ENCODE measurements at places on chromosomes 1 and 21.

DNA sequence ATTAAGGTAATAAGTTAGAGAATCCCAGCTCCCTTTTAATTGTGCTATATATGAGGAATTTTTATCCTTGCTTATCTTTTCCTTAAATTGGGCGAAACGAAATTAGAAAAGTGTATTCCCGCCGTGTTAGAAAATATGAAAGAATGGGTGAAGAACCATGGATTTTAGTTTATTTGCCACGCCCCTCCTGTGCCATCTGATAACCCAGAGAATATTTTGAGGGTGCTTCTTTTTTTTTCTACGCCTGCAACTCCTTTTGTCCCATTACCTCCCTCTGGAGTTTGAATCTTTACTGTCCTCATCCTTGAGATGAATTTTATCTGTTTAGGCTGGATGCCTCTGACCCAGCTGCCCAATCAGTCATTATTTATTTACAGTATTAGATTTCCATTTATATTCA lies 1.6 kb downstream of the TLCD4 start:
- DNase-seq = peak; percentile 12

DNA sequence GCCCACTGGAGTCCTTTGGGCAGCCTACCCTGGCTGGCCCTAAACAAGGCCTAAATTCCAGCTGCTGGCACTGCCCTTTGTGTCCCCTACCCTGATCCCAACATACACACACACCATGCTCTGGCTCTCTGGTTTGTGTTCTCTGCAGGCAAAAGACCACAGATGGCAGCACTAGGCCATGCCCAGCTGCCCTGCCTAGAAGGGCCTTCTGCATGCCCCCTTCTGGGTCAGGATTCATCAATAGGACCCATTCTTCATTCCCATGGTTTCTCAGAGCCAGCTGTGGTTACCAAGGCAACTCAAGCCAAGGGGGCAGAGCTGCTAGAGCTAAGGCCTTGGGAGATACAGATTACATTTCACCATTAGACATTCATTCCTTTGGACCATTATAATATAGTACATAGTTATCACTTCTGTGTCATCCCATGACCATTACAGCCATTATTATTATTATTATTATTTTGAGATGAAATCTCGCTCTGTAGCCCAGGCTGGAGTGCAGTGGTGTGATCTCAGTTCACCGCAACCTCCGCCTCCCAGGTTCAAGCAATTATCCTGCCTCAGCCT lies 17.5 kb downstream of the ASAP3 start:
- DNase-seq = no peak

DNA sequence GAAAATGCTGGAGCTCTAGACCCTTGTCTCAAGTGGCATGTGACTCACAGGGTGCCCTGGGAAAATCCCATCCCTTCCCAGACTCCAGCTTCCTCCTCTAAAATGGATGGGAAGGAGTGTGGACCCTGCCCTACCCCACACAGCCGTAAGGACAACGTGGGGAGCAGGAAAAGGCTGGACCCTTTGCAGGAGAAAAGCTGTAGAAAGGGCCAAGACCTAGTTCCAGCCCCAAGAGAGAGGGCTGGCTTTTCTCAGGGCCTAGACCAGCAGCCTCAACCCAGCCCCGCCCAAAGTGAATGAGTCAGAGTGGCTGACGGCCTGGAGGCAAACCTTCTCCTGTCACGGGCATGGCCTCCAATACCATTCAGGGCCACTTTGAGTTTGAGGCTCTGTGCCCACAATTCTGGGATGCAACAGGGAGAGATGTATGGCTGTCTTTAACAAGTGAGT lies 1.1 kb downstream of the LAMB3 start:
- DNase-seq = no peak

DNA sequence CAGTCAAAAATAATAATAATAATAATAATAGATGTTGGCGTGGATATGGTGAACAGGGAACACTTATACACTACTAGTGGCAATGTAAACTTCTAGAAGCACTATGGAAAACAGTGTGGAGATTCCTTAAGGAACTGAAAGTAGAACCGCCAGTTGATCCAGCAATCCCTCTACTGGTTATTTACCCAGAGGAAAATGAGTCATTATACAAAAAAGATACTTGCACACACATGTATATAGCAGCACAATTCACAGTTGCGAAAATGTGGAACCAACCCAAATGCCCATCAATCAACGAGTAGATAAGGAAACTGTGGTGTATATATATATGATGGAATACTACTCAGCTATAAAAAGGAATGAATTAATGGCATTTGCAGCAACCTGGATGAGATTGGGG lies 176.0 kb downstream of the PLPP3 start:
- no peak for DNase-seq

DNA sequence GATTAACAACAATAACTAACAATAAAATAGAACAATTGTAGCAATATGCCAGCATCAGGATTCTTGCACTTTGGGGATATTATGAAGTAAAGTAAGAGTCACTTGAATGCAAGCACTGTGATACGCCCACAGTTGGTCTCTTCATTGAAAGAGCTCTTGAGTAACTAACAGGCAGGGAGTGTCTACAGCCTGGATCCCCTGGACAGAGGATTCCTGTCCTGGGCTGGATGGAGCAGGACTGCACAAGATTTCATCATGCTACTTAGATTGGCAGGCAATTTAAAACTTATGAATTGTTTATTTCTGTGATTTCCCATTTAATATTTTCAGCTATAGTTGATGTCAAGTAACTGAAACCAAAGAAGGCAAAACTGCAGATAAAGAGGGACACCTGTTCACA lies 13.7 kb upstream of the KRTAP19-5 start:
- DNase-seq = no peak

DNA sequence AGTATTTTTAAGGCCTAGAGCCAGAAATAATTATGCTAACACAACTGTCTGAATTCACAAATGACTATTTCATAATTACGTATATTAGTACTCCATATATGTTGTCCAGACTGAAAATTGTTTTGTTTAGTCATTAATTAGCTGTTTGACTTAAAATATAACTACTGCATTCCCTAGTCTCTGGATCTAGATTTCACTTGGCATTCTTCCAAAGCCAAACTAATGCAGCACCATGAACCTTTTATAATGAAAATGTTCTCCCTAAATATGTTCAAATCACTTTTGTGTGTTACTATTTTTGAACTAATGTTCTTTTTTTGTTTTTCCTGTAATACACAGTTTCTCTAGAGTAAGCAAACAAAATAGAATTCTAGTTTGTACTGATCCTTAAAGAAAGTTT lies 46.1 kb downstream of the CAMTA1 start:
- peak; percentile 36 for DNase-seq

DNA sequence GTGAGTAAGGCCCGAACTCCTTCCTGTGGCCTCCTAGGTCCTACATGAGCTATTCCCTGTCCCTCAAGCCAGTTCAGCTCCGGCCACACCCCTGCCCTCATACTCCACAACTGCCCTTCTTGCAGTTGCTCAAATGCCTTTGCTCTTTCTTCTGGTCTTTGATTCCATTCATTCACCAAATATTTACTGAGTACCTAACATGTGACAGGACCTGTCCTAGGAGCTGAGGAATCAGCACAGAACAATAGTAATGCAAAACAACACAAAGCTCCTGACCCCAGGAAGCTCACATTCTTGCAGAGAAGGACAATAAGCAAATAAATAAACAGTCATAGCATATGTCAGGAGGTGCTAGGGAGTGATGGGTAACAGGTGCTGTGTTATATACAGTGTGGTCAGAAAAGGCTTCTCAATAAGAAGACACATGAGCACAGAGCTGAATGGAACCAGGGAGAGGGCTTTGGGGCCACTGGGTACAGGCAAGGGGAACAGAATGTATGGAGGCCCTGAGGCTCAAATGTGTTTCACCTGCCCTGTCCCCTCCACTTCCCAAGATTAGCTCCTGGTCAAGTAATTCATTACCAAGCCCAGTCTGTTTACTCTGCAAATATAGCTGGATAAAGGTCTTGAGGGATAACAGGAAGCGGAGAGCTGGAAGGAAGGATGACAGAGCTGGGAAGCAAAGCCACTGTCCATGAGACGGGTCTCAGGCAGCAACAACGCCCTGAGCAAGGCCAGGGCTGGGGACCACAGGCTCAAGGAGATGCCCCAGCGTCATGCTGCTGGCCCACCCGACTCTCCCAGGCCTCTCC lies 145.1 kb downstream of the CSMD2 start:
- DNase-seq = no peak

GRCh38 chr1:147890177-147890790 lies 12.3 kb upstream of the GJA8 start:
- DNase-seq = peak; percentile 6

DNA sequence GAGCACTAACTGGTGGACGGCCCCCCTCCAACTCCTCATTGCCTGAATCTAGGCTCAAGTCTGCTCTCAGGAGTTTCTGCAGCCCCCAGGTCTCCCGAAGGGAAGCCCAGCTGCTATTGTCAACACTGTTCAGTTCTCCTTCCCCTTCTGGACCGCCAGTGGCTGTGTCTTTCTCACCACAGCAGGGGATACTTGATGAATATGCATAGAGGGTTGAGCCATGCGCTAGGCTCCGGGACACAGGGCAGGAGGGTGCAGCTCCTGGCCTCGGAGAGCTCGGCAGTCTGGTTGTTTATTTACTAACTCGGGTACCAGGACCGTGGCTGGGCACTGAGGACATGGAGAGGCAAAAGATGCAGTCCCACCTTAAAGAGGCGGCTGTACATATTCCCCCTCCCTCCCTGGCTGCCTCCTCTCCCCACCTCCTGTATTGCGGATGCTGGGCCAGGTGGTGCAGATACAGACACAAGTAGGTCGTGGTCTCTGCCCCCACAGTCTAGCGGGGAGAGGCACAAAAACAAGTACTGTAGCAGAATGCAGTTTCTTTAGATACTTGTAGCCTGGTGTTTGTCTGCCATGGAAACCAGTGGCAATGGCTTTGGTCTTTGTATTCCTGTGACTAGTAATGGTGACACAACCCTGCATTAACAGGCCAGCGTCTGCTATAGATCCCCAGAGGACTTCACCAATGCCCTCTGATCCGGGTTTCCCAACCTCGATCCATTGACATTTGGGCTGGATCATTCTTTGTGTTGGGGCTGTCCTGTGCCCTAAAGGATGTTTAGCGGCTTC lies 26.2 kb downstream of the ARHGEF10L start:
- DNase-seq = no peak

DNA sequence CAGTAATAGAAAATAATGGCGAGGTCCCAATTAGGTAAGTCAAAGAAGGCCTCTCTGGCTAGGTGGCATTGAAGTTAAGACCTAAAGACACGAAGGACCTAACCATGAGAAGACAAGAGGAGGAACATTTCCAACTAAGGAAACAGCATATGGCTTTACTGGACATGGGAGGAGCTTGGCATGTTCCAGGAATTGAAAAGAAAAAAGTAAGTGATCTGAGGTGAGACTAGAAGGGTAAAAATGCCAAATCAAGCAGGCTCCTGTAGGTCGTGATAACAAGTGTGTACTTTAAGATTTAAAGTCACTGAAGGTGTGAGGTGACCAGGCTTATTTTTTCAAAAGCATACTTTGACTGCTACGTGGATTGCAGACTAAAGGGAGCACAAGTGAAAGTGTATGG lies 13.4 kb upstream of the CLCC1 start:
- no peak for DNase-seq

GRCh38 chr1:210250665-210250997 lies 18.0 kb downstream of the SERTAD4 start:
- DNase-seq = peak; percentile 67

DNA sequence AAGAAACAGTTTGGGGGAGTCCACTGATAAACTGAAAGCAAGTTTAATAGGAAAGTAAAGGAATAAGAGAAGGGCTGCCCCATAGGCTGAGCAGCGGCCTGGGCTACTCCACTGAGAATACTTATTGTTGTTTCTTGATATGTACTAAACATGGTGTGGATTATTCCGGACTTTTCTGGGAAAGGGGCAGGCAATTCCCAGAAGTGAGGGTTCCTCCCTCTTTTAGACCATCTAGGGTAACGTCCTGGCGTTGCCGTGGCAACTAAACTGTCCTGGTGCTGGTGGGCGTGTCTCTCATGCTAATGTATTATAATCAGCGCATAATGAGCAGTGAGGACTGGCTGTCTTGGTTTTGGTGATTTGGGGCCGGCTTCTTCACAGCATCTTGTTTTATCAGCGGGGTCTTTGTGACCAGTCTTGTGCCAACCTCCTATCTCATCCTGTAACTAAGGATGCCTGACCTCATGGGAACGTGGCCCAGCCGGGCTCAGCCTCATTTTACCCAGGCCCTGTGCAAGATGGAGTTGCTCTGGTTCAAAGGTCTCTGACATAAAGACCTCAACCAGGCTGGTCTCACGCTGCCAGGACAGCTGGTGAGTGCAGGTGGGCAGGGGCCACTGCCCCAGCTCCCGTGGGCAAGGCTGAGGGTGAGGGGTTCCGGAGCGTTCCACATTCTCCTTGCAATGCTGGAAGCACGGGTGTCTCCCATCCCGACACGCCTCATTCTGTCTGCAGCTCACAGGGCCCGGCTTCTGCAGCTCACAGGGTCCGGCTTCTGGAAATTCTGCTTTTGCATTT lies 19.6 kb upstream of the C1orf159 start:
- no peak for DNase-seq

DNA sequence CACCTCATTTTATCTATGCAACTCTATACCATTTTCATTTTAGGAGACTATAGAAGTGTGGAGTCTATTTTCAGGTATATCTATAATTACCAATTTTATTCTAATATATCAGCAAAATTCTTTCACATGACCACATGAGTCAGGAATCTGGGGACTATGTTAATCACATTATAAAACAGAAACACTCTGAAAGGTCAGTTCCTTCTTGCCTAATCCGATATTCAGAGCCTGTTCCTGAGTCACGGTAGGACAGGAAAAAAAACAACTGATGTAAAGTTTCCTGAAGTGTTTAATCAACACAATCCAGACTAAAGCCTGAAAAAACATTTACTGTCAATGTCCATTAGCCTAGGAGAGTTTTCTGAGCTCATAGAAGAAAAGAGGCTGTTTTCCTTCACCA lies 1902.3 kb downstream of the NCAM2 start:
- DNase-seq = no peak

DNA sequence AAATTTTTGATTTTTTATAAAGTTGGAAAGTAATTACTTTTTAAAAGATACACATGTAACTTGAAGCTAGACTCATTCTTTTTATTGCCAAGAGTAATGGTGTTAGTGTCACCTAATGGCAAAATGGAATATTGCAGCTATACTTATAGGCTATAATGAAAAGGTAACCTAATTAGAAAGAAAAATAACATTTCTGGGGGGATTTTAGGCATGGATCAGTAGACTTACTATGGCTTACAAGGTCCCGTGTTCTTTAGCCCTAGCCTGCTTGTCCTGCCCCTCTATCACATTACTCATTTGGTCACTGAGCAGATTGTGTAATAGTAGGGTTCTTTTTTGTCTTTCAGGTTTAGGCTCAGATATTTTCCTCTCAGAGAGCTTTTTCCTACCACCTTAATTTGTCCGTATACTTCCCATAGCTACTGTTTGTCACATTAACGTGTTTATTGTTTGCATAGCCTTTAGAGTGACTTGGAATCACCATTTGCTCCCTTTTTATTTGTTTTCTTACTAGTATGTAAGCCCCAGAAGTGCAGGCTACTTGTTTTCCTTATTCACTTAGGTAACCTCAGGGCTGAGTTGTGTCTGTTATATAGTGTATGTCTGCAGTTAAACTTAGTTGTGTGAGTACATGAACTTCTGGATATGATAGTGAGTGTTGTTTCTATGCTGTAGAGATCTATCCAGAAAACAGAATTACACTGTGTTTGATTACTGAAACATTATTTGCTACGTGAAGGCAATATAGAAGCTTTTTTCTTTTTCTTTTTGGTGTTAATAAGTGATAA lies 58.7 kb downstream of the RABGAP1L start:
- DNase-seq = peak; percentile 35

- DNase-seq = no peak
These were observed 263.8 kb downstream of the KAZN start for GRCh38 chr1:14862114-14862771.

- DNase-seq = peak; percentile 59
These were observed at the start of gene ANKRD35 for GRCh38 chr1:145885738-145886287. Gene ANKRD35 (minus strand): TSS chr1:145885866. CDS start chr1:145885758, 108 bp downstream.

GRCh38 chr1:233016798-233017197 lies 66.4 kb downstream of the NTPCR start:
- no peak for DNase-seq
